CD4-positive, alpha-beta T cell treated with Interleukin-10 for 1 hour (primary cell): ENCODE measurements at places on chromosomes 7 and 10.

DNA sequence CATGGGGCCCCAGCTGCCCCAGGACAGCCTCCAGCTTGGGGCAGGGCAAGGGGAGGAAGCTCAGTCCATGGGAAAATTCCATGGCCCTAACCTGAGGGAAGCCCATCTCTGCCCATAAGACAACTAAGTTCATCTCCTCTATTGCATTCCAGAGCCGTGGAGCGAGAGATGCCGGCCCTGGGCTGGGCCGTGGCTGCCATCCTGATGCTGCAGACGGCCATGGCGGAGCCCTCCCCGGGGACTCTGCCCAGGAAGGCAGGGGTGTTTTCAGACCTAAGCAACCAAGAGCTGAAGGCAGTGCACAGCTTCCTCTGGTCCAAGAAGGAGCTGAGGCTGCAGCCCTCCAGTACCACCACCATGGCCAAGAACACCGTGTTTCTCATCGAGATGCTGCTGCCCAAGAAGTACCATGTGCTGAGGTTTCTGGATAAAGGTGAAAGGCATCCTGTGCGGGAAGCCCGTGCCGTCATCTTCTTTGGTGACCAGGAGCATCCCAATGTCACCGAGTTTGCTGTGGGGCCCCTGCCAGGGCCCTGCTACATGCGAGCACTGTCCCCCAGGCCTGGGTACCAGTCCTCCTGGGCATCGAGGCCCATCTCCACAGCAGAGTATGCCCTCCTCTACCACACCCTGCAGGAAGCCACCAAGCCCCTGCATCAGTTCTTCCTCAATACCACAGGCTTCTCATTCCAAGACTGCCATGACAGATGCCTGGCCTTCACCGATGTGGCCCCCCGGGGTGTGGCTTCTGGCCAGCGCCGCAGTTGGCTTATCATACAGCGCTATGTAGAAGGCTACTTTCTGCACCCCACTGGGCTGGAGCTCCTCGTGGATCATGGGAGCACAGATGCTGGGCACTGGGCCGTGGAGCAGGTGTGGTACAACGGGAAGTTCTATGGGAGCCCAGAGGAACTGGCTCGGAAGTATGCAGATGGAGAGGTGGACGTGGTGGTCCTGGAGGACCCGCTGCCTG lies 4.3 kb downstream of the AOC1 start:
- DNase-seq, result no peak

- DNase-seq, result no peak
Measured at GRCh38 chr7:100983451-100984187, 14.3 kb downstream of the MUC12 start.

DNA sequence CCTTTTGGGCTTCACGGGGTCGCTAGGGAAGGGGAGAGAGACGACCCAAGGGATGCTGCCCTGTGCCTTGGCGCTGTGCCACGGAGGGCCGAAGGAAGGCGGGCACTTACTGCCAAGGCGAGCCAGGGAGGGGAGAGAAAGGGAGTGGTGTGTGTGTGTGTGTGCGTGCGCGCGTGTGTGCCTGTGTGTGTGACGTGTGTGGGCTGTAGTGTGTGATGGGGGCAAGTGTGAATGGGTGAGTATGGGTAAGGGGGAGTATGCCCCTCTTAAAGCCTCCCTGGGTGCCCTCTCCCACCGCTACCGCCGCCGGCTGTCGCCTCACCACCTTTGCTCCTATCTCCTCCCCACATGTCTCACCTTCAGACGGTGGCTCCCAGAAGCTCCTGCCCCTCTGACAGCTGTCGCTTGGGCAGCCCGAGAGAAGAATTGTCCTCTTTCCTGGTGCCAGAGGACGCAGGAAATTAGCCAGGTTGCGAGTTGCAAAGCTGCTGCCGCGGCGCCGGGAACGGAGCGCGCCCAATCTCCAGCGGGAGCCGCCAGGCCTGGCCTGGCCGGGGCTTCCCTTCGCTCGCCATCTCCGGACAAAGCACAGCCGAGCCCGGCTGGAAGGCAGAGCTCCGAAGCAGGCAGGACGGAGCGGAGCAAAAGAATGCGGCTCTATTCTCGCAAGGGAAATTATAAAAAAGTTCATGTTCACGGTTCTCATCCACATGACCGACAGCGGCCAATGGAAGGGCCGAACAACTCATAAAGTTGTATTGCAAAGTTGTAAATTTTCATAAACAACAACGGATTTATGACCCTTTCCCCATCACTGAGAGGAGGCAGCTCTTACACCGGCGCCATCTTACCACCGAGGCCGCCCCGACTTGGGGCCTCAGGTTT lies at the start of gene HOXA3:
Gene HOXA3, minus strand, starts transcription at position 653 of the 885 bp plus-strand sequence. CDS start 41,943 bp downstream, outside the sequence.
- no peak for DNase-seq

DNA sequence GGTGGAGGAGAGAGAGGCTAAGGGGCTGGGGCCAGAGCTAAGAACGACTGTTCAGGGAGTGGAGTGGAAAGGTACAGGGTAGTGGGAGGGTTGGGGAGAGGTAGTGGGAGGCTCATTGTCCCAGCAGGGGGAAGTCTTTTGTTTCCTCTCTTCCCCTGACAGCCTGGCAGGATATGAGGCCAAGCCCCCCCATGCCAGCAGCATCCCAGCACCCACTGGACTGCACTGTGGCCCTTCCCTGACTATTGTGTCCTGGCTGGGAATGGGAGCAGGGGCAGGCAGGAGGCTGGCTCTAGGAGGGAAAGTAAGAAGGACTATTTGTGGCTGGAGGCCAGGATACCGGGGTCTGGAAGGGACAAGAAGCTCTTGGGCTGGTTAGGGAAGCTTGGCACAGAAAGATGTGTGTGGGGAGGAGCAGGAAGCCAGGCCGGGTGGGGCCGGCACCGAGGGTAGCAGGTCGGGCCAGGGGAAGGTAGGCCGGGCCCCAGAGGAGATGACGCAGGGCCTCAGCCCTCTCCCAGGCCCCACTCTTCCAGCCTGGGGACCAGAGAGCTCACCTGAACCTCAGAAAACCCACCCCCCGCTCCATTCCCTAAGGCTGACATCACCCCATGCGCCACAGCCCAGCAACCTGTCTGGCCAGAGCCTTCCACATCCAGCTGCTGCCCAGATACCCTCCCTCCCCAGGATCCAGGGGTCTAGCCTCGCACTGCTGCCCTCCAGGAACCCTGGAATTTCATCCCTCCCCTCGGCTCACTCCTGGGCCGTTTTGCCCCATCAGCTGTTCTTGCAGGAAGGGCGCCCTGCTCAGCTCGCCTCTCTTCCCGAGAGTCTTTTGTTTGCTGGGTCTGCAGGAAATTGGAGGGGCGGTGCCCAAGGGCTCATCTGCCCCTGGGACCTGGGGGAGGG lies 8.8 kb upstream of the EPHB4 start:
- no peak for DNase-seq

DNA sequence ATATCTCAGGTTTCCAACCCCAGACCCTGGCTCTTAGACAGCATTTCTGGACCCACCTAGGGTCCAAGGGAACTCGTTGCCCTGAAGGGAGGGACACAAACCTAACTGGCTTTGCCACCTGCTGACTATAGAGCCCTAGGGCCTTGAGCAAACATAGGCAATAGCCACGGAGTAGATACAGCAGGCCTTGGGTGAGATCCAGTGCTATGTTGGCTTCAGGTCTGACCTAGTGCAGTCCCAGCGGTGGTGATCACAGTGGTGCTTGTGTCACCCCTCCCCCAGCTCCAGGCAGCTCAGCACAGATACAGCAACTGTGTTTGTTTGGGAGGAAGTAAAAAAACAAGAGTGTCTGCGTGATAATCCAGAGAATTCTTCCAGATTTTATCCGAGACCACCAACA lies 9.7 kb upstream of the TNKS2 start:
- no peak for DNase-seq

GRCh38 chr10:91251430-91252056 lies 31.1 kb downstream of the PCGF5 start:
- DNase-seq, result peak; percentile 75

GRCh38 chr7:155064186-155064585 lies 5.9 kb upstream of the HTR5A start:
- DNase-seq, result no peak

DNA sequence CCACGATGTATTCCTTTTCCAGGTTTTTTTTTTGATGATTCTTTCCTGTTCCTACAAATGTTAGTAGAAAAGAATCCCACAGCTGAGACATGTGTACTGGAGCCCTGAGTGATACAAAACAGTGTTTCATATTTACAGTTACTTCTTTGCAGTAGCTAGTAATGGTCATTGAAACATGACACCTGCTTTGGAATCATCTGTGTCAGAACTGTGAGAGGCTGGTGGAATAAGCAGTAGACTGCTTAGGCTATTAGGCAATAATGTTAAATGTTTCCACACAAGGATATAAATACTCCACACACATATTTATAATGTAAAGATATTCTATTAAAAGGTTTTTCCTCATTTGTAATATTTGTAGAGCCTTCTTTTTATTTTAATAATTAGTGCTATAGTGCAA lies 394.0 kb downstream of the THSD7A start:
- DNase-seq, result no peak

DNA sequence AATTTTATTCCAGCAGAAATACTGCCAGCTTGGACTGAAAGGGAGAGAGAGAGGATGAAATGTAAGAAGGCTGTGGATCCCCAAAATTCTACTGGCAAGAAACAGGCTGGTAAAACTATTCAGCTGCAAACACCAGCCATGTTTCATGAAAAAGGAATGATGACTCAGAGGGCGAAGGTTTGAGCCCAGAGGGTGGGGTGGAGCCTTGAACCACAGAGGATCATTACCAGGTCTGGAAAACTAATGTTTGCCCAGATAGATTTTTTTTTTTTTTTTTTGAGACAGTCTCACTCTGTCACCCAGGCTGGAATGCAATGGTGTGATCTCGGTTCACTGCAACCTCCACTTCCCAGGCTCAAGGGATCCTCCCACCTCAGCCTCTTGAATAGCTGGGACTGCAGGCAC lies 41.7 kb upstream of the NRF1 start:
- no peak for DNase-seq

DNA sequence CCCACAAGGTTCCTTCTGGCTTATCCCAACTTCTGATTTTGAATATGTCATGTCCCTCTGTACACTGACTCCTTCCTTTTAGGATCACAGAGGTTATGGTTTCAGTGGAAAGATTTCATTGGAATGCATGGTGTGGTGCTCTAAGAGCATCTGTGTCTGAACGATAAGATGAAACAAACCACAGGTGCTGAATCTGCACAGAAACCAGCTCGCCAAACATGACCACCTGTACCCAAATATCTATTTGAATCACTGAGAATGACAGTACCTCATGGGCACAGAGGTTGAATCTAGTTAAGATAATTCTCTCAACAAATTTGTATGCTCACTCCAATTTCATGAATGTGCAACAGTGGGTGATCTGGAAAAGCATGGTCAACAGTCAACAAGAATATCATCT lies 105.3 kb downstream of the DGKI start:
- no peak for DNase-seq

- DNase-seq, result no peak
Measured at GRCh38 chr7:631964-632830, 94.3 kb upstream of the DNAAF5 start.

- no peak for DNase-seq
Measured at GRCh38 chr7:83739527-83739926, 90.6 kb upstream of the SEMA3E start.

DNA sequence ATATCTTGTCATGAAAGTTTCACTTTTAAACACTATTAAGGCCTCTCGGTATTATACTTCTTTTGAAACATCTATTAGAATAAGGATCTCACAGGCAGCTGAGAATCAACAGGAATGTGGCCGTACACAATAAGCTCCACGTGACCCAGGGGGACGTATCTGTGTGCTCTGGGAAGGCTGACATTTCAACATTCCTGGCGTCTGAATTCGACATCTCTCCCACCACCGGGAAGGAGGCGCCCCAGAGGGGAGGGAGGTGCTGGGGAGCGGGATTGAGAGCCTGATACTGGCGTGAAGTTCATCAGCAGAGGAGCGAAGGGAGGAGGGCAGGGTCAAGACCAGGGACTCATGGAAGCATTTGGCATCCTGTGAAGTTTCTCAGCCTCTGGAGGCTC lies 401.3 kb downstream of the DNAJB6 start:
- no peak for DNase-seq

- DNase-seq, result peak; percentile 97
Measured at GRCh38 chr7:76314042-76314721, 11.7 kb downstream of the HSPB1 start.

- DNase-seq, result no peak
Measured at GRCh38 chr7:20211376-20211775, 5.8 kb downstream of the MACC1 start.

DNA sequence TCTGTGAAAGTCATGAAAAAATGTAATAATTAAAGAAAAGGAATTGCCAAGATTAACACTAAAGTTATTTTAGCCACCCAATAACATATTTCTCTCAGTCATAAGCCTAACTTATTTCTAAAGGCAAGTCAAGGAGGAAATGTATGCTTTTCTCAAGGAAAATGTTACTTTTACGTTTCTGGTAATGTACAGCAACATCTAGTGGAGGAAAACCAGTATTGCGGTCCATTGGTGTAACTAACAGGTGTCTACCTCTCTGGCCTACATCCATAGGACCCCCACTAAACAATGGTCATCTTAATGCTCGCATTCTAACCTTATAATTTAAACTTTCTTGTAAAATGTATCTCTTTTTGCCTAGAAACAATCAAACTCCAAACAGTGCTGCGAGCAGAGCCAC lies 437.5 kb downstream of the KIF20B start:
- DNase-seq, result peak; percentile 2
